ENCODE measurements at places on chromosomes 7 and 10.
A peak's percentile ranks its signal among the peaks of the same experiment; 100 is the strongest.

DNA sequence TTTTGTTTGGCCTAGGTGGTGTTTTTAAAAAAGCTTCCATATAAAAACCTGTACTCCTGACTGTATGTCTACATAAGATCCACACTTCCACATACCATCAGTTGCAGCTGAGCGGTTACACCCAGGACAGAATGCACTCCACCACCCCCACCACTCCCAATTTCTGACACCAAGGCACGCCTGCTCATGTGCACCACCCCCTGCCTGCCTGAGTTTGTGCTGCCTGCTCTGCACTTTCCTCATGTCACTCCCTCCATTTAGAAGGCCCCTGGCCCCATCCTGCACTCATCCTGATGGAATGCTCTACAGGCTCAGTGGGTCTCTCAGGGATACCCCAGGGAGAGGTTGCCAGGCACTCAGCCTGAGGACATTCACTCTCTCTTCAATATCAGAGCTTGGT lies 6.5 kb downstream of the VPS41 start:
- no peak for DNase-seq

GRCh38 chr10:107275806-107276205 lies 111.3 kb upstream of the SORCS1 start:
- no peak for DNase-seq

GRCh38 chr7:5481241-5482019 lies 57.8 kb upstream of the TNRC18 start:
- no peak for DNase-seq

GRCh38 chr7:112946350-112946749 lies 140.3 kb downstream of the GPR85 start:
- DNase-seq = peak; percentile 33
